Mesendoderm (in vitro differentiated cells): ENCODE measurements at places on chromosomes 1 and 21.
A peak's percentile ranks its signal among the peaks of the same experiment; 100 is the strongest.

DNA sequence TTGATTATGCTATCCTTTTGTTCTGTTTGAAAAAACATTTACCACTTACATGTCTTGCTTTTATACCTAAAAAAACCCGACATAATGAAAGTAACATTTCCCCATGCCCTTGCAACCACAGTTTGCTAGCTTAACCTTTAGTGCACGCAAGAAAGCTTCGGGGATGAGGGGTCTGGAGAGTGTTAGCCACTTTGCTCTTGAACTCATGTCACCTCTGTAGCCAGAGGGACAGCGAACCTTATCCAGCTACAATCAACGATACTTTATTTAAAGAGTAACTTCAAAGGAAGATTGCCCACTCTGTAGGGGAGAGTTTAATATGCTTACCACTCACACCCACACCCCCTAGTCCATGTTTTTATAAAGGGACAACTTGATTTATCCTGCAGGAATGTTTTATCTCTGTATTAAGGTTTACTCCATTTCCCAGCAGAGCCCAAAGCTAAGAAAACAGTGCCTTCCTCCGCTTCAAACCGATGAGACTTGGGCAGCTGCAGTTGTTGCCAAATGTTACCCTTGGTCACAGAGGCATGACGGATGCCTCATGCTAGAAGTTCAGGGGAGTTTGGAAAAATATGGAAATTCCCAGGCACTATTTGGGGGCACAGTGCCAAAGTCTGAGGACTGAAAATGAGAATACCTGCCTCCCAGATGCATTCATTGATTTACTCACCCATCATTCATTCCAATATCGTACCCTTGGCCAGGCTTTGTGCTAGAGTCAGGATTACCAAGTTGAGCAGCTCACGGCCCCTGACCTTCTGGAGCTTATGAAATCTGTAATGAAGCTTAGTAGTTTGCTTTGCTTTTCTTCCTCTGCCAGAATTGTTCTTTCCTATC lies 61.4 kb upstream of the VCAM1 start:
- no peaks in the 10 kb centered on the region for H3K27me3 ChIP-seq
- H3K36me3 ChIP-seq, result no peaks in the 10 kb centered on the region
- no peak overlapping the region for H3K4me3 ChIP-seq
- no peak overlapping the region for H3K27ac ChIP-seq

DNA sequence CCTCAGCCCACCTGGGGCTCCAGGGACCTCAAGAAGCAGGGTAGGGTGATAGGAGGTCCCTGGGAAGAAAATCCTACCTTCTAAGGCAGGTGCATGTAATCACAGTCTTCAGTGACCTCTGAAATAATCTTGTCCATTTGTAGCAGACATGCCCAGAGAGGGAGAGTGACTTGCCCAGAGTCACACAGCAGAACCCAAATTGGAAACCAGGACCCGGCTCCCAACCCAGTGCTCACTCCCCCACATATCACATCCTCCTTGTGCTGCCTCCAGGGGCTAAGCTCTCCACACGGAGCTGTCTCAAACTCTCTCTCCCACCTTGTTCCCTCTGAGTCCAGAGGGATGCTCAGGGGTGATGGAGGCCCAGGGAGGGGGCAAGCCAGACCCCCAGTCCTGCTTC lies 72.5 kb downstream of the RAP1GAP start:
- no peaks in the 10 kb centered on the region for H3K27me3 ChIP-seq
- H3K36me3 ChIP-seq, result no peaks in the 10 kb centered on the region
- DNase-seq, result no peak
- no peak overlapping the region for H3K4me3 ChIP-seq
- no peak overlapping the region for H3K27ac ChIP-seq

DNA sequence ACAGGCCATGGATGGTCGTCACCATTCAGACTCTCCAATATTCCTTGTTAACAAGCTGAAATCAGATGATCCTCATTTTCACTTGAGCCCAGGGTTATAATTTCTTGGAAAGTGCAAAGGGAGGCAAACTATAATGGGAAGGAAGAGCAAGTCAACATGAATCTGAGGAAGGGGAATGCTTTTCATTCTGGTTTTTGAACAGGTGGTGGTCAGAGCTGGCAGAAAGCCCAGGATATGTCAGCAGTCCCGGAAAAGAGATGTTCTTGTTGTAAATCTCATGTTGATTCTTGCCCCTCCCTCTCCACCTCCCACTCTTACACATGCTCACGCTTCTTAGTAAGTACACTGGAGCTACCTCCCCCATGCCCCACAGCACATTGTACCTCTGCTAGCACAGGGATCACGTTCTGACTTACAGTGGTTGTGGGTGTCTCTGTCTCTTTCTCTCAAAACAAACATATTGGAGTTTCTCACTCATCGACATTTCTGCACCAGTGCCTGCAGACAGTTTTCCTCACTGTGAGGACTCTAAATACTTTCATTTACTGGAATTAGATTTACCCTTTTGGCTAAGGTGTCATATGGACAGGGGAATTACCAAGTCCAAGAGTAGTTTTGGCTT lies 77.6 kb downstream of the XCL2 start:
- no peak overlapping the region for H3K4me3 ChIP-seq
- H3K27me3 ChIP-seq, result no peaks in the 10 kb centered on the region
- H3K36me3 ChIP-seq, result no peaks in the 10 kb centered on the region
- H3K4me1 ChIP-seq, result no peaks in the 10 kb centered on the region

GRCh38 chr1:246166841-246167240 lies 340.2 kb downstream of the SMYD3 start:
- no peaks in the 10 kb centered on the region for H3K4me1 ChIP-seq
- DNase-seq, result no peak
- H3K4me3 ChIP-seq, result no peak overlapping the region
- no peaks in the 10 kb centered on the region for H3K27me3 ChIP-seq
- H3K36me3 ChIP-seq, result no peaks in the 10 kb centered on the region
- H3K27ac ChIP-seq, result no peak overlapping the region

DNA sequence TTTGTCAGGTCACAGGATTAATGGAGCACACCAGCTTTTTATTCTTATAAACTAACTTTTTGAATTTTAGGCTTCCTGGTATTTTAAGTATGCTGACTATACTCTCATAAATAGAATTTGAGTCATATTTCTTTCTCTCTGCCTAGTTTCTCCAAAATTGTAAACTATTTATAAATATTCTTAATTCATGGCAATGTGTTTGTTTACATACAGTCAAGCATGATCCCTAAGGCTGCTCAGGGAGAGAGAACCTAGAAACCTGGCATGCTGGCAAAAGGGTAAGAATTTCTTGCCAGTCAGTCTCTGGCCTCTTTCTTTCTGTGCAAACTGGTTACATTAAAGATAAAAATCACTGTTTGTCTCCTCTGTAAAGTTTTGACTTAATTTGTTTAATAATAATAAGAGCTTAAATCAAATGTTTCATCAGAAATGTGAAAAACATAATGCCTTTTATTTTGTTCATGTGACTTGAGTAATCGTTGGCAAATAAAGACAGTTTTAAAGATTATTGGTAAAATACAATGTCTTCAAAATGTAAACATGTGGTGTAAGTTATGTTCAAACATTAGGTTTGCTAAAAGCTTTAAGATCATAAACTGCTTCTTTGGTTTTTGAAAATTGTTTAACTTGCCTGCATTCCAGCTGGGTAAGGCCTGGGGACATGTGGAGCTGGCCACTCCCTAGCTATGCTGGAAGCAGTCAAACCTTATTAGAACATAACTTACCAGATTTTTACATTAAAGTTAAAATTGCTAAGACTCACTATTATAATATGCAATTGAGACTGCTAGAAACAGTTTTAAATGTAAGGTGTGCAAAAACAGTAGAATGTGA lies 1401.7 kb downstream of the NCAM2 start:
- no peak overlapping the region for H3K4me3 ChIP-seq
- no peak for DNase-seq
- no peaks in the 10 kb centered on the region for H3K4me1 ChIP-seq
- H3K27me3 ChIP-seq, result no peaks in the 10 kb centered on the region
- no peaks in the 10 kb centered on the region for H3K36me3 ChIP-seq
- no peak overlapping the region for H3K27ac ChIP-seq

DNA sequence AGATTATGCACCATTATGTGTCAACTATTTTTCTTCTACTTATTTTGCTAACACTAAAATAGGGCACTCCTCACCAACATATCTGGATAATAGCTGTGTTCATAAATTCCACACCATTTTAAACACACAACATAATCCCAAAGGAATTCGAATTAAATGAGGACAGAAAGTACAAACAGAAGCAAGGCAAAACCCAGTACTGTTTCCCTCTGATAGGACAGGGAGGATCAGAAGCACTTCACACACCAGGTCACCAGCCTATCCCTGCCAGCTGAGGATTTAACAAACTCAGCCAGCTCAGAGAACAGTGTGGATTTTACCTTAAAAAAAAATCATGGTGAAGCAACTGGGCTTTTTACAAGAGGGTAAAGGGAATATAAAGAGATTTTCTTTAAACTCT lies 20.0 kb downstream of the CRYZ start:
- no peaks in the 10 kb centered on the region for H3K27me3 ChIP-seq
- H3K36me3 ChIP-seq, result no peaks in the 10 kb centered on the region
- H3K27ac ChIP-seq, result no peak overlapping the region
- peaks cover 2% of the 10 kb centered on the region for H3K4me1 ChIP-seq
- peak; percentile 13 for DNase-seq
- no peak overlapping the region for H3K4me3 ChIP-seq

GRCh38 chr1:193115629-193116227 lies 6.1 kb upstream of the CDC73 start:
- peaks cover 3% of the 10 kb centered on the region for H3K4me1 ChIP-seq
- no peaks in the 10 kb centered on the region for H3K27me3 ChIP-seq
- H3K36me3 ChIP-seq, result no peaks in the 10 kb centered on the region
- H3K4me3 ChIP-seq, result no peak overlapping the region

DNA sequence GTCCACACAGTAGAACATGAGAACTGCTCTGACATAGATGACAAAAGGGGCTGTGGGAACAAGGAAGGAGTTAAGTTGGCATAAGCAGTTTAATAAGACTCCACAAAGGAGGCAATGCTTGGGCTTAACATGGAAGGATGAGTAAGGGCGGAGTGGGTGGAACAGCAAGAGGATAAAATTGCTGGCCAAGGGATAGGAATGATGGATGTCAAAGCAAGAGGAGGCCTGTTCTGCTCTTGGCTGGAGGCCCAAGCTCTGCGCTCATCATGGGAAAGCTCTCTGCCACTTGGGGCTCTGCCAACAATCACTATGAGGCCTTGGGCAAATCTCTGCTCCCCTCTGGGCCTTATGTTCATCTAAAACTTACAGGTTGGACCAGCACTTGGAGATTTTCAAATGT lies 98.3 kb upstream of the CAMK1G start:
- no peaks in the 10 kb centered on the region for H3K36me3 ChIP-seq
- H3K4me1 ChIP-seq, result peaks cover 11% of the 10 kb centered on the region
- no peak for DNase-seq
- no peak overlapping the region for H3K4me3 ChIP-seq
- H3K27ac ChIP-seq, result no peak overlapping the region

GRCh38 chr1:7303554-7304317 lies 467.4 kb upstream of the VAMP3 start:
- no peak overlapping the region for H3K4me3 ChIP-seq
- H3K4me1 ChIP-seq, result peaks cover 2% of the 10 kb centered on the region
- no peaks in the 10 kb centered on the region for H3K36me3 ChIP-seq
- no peak for DNase-seq
- no peaks in the 10 kb centered on the region for H3K27me3 ChIP-seq
